ENCODE measurements at places on chromosomes 12 and 14.

DNA sequence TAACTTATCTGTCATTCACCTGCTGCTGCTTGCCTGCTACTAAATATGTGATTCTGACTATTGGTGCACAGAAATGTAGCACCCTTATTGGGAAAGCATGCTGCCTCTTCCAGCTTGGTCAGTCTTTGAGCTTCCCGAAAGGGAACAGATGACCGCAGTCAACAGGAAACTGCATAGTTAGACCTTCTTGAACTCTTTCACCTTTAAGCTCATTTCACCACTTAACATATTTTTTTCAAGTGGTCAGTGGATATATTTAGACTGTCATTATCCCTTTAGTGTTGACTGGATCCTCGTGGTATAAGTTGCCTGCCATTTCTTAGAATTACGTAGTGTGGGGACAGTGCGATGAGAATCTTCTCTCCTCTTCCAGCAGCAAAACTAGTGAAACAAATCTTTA lies 224.9 kb downstream of the FBXL14 start:
- H3K27ac ChIP-seq = no peak overlapping the region
- peaks cover 5% of the 10 kb centered on the region for H3K36me3 ChIP-seq
- no peak overlapping the region for H3K4me3 ChIP-seq
- no peak for DNase-seq
- no peaks in the 10 kb centered on the region for H3K27me3 ChIP-seq
- no peaks in the 10 kb centered on the region for H3K4me1 ChIP-seq

DNA sequence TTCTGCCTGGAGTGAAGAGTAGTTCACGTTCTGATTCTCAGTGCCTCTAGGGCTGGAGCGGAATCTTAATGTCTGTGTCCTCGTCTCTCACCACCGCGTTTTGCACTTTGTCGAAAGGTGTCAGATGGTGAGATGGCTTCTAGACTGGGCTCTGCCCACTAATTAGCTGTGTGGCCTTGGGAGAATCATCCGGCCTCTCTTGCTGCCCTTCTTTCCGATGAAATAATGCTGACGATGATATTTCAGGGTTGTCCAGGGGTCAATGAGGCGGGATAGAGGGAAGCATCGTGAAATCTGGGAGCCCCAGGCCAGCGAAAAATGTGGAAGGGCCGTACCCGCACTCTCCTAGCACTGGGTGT lies 811 bp upstream of the GALNT16 start:
- peaks cover 70% of the 10 kb centered on the region for H3K27me3 ChIP-seq
- H3K4me1 ChIP-seq = no peaks in the 10 kb centered on the region
- no peak for DNase-seq
- no peak overlapping the region for H3K27ac ChIP-seq

DNA sequence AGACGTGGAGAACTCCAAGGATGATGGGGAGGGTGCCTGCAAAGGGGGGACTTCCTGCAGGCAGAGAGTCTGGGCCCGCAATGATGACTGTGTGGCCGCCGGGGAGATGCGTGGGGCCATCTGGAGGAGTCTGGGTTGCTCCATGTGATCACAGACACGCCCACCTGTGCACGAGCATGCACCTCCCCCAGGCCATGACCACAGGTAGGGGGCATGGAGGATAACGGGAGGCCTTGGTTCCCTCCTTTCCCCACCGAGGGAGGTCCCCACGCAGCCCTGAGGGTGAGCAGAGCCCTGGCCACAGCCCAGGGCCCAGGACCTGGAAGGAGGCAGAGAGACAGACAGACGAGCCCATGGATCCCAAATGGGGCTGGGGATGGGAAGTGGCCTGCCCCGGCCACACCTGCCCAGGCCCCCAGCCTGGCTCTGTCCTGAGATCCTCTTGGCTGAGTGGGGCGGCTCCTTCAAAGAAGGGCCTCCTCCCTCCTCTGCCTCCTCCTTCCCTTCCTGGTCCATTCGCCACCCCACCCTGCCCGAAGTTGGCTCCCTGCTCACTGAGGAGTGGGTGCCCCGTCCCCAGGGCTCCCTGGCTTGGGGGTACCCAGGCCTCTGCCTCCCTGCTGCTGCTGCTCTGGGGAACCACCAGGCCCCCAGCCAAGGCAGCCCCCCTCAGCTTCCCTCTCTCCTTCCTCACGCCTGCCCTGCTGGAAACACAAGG lies 138.2 kb downstream of the CALM1 start:
- no peaks in the 10 kb centered on the region for H3K36me3 ChIP-seq
- peaks cover 11% of the 10 kb centered on the region for H3K27me3 ChIP-seq
- DNase-seq = no peak
- no peak overlapping the region for H3K4me3 ChIP-seq
- H3K4me1 ChIP-seq = peaks cover 3% of the 10 kb centered on the region
- no peak overlapping the region for H3K27ac ChIP-seq

DNA sequence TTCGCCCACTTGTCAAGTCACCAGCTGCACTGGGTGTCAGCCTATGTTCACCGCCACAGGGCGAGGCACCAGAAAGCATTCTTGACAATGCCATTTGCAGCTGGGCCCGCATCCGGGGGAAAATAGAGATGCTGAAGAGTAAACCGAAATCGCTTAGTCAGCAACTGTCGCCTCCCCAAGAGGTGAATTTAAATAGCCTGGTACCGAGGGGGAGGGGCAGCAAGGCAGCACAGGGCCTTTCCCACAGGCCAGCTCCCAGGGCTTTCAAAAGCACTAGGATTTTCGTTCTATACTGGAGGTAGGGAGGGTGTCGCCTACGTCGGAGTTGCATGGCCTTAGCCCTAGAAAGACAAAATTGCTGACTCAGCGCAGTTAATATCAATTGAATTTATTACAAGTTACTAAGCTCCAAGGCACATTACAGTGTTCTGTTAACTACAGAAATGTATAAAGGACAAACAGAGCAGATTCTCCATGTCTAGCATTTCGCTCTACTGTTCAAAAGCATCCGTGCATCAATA lies 4.3 kb downstream of the IRF2BPL start:
- H3K4me3 ChIP-seq = no peak overlapping the region
- H3K27me3 ChIP-seq = no peaks in the 10 kb centered on the region
- peaks cover 58% of the 10 kb centered on the region for H3K4me1 ChIP-seq
- H3K36me3 ChIP-seq = peaks cover 9% of the 10 kb centered on the region

DNA sequence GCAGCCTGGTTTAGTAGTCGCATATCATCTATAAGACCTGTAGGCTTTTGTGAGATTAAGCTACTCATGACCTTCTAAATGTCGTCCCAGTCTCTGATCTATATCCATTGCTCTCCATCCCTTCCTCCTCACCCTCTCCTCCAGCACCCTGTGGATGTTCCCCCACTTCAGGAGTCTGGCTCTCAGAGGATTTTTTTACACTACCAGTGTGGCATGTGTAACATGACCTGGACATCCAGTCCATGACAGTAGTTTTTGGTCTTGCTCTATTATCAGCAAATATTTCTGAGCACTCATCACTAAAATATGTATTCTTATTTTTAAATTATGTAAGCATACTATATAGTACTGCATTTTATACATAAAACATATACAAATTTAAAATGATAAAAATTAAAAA lies 142.1 kb downstream of the DYRK2 start:
- no peak overlapping the region for H3K4me3 ChIP-seq
- no peaks in the 10 kb centered on the region for H3K4me1 ChIP-seq
- DNase-seq = no peak
- peaks cover 6% of the 10 kb centered on the region for H3K27me3 ChIP-seq

DNA sequence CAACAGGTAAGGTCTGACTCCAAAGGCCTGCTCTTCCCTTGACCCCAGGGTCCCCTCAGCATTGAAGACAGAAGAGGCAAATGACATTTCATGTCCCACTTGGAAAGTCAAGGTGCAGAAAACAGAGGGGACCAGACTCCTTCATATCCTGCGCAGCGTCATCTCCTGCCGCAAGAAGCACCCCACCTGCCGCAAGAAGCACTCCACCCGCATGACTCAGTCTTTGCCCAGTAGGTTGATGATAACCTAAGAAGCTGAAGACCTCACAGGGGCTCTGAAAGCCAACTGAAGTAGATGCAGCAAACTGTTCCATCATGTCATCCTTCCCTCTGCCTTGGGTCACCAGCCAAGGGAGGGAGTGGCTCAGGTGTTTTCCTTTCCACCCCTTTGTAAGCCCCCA lies 11.6 kb upstream of the SMUG1 start:
- no peaks in the 10 kb centered on the region for H3K4me1 ChIP-seq
- no peak for DNase-seq
- peaks cover 89% of the 10 kb centered on the region for H3K27me3 ChIP-seq
- H3K4me3 ChIP-seq = no peak overlapping the region
- no peak overlapping the region for H3K27ac ChIP-seq
- H3K36me3 ChIP-seq = no peaks in the 10 kb centered on the region

- no peak for DNase-seq
- no peak overlapping the region for H3K4me3 ChIP-seq
- H3K4me1 ChIP-seq = peaks cover 8% of the 10 kb centered on the region
Observed at GRCh38 chr12:96404696-96405095, 4.5 kb upstream of the CDK17 start.

DNA sequence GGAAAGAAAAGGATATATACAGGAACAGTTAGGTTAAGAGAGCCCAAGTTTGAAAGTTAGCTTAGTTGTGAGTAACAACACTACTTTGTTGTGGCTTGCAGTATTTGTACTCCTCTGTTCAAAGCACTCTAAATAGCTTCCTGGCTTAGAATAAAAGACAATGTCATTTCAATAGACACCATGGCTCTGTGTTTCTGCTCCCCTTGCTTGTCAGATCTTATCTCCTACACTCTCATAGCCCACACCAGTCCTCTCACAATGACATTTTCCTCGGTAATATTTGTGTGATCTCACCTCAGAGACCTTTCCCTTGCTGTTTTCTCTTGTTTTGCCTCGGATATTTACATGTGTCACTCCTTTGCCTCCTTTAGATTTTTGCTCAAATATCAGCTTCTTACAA lies 418.4 kb downstream of the MDGA2 start:
- no peak overlapping the region for H3K27ac ChIP-seq
- DNase-seq = no peak
- H3K27me3 ChIP-seq = no peaks in the 10 kb centered on the region
- no peaks in the 10 kb centered on the region for H3K4me1 ChIP-seq
- H3K4me3 ChIP-seq = no peak overlapping the region

DNA sequence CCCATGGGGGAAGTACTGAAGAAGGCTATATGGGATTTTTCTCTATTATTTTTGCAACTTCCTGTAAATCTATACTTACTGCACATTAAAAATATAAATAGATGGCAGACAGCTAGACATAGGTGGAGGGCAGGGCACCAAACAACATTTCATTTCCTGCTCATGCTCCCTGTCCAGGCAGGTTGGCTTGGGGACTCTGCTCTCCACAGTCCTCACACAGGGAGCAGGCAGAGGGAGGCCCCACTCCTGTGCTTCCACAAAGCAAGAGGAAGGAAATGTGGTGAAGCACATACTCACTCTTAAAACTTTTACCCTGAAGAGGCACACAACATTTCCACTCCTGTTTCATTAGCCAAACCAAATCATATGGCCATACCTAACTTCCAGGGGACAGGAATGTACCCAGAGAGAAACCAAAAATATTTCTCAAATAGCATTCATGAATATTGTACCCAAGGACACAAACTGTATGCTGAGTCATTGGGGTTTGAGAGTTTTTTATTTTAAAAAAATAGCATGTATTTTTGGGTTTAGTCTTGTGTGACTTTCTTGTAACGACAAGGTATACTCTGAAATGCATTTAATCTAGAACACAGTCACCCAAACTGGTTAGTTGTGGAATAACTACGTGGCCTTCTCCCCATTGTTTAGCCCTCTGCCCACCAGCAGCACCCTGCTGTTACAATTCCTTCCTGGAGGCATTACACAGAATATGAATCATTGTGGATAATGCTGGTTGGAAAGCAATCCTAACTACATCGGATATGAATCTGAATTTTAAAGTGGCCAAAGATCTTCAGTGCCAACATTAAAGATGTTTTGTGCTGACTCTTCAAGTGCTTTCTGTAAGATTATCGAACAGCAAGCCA lies 40.9 kb downstream of the RTN1 start:
- H3K27ac ChIP-seq = no peak overlapping the region
- no peaks in the 10 kb centered on the region for H3K27me3 ChIP-seq
- H3K4me1 ChIP-seq = no peaks in the 10 kb centered on the region
- no peak for DNase-seq
- H3K36me3 ChIP-seq = no peaks in the 10 kb centered on the region

GRCh38 chr12:104998423-104999346 lies 12.6 kb downstream of the NOPCHAP1 start:
- H3K27ac ChIP-seq = no peak overlapping the region
- H3K4me1 ChIP-seq = no peaks in the 10 kb centered on the region
- H3K4me3 ChIP-seq = no peak overlapping the region
- no peak for DNase-seq

- H3K4me1 ChIP-seq = no peaks in the 10 kb centered on the region
- H3K36me3 ChIP-seq = no peaks in the 10 kb centered on the region
- no peak overlapping the region for H3K4me3 ChIP-seq
- no peaks in the 10 kb centered on the region for H3K27me3 ChIP-seq
- no peak overlapping the region for H3K27ac ChIP-seq
Observed at GRCh38 chr14:67704484-67705089, 2.9 kb downstream of the RDH12 start.

GRCh38 chr12:95147866-95148265 lies 69.4 kb downstream of the FGD6 start:
- H3K27ac ChIP-seq = no peak overlapping the region
- no peaks in the 10 kb centered on the region for H3K4me1 ChIP-seq
- H3K27me3 ChIP-seq = no peaks in the 10 kb centered on the region
- DNase-seq = no peak

GRCh38 chr12:120703311-120703942 lies 6.8 kb upstream of the UNC119B start:
- peaks cover 3% of the 10 kb centered on the region for H3K36me3 ChIP-seq
- no peak for DNase-seq
- no peaks in the 10 kb centered on the region for H3K4me1 ChIP-seq
- H3K4me3 ChIP-seq = no peak overlapping the region

- H3K36me3 ChIP-seq = peaks cover 11% of the 10 kb centered on the region
- H3K27ac ChIP-seq = no peak overlapping the region
- H3K4me3 ChIP-seq = no peak overlapping the region
- no peak for DNase-seq
Observed at GRCh38 chr12:823028-823698, 70.8 kb downstream of the WNK1 start.

GRCh38 chr12:88529531-88530488 lies 50.5 kb downstream of the KITLG start:
- H3K4me3 ChIP-seq = no peak overlapping the region
- H3K27me3 ChIP-seq = no peaks in the 10 kb centered on the region
- no peaks in the 10 kb centered on the region for H3K4me1 ChIP-seq
- H3K27ac ChIP-seq = no peak overlapping the region

DNA sequence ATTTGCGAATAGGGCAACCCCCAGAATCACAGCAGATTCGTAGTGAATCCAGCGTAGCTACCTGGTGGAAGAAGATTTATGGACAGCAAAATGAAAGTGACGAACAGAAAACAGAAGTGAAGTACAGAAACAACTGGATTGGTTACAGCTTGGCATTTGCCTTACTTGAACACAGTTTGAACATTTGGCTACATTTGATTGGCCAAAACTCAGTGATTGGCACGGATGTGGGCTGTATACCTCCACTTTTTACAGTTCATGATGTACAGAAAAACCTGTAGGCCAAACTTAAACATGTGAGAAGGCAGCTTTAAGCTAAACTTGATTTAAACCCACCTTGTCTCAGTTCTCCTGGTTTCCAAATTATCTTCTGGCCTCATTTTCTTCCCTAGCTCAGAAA lies 49.9 kb upstream of the AMN1 start:
- no peaks in the 10 kb centered on the region for H3K27me3 ChIP-seq
- no peak overlapping the region for H3K4me3 ChIP-seq
- no peak for DNase-seq
- no peaks in the 10 kb centered on the region for H3K36me3 ChIP-seq

GRCh38 chr12:49720214-49720613 lies 13.0 kb upstream of the FMNL3 start:
- H3K4me1 ChIP-seq = no peaks in the 10 kb centered on the region
- no peak overlapping the region for H3K4me3 ChIP-seq
- no peak for DNase-seq
- H3K27me3 ChIP-seq = no peaks in the 10 kb centered on the region
- H3K36me3 ChIP-seq = no peaks in the 10 kb centered on the region

- no peak overlapping the region for H3K27ac ChIP-seq
- peaks cover 51% of the 10 kb centered on the region for H3K27me3 ChIP-seq
- DNase-seq = no peak
- H3K36me3 ChIP-seq = no peaks in the 10 kb centered on the region
- no peak overlapping the region for H3K4me3 ChIP-seq
Observed at GRCh38 chr14:93857081-93857480, 68.8 kb upstream of the PRIMA1 start.
